Psoas muscle (tissue), 8 donors: ENCODE measurements at places on chromosomes 12 and 14.

DNA sequence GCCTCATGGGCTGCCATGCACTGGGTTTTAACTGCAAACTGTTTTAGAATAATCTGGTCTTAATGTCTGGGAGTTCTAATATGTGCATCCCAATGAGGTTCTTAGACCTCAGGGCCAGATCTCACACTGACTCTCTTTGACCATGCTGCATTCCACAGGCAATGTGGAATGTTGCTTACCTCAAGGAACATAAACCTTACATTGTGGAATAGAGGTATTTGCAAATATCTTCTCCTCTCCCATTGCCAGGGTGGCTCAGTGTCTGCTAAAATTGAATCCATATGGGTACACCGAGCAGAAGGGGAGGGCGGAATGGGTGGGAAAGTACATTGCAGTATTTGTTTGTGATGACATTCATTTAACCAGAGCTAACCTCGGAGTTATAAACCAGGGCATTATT lies 78.6 kb downstream of the CHST11 start:
- DNase-seq = no peak

DNA sequence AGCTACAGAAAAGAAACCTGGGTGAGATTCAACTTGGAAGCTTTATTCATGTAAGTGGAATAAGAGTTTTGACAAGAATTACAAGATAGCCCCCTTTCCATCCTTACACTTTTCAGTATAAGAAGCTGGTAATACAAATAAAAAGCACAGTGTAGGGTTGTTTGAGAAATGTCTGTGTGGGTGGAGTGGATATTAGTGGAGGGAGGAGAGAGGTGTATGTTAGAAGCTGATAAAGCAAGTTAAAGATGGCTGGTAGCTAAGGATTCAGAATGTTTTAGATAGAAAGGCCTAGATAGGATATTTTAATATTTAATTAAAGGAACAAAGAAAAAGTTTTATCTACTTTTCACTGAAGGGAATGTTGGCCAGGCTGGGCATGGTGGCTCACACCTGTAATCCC lies 12.5 kb downstream of the CFAP54 start:
- DNase-seq = no peak

GRCh38 chr12:63942464-63943241 lies 98.2 kb downstream of the SRGAP1 start:
- no peak for DNase-seq

GRCh38 chr12:57462912-57463253 lies 3.3 kb downstream of the GLI1 start:
- no peak for DNase-seq

DNA sequence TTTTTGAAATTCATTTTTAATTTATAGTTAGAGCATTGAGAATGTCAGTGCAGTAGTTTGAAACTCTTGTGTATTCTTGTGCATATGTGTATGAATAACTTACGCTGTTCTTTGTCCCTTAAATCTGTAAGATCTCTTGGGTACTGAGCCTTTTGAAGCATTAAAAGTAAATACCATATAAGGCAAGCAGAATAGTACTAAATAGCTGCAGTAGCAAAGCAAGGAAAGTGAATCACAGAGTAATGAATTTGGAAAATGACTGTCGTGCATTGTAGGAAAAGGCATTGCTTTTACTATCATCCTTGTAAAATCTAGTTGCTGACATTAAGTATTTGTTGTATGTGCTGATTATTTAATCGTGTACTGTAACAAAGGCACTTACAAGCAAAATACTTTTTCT lies 12.1 kb downstream of the CNOT2 start:
- no peak for DNase-seq

DNA sequence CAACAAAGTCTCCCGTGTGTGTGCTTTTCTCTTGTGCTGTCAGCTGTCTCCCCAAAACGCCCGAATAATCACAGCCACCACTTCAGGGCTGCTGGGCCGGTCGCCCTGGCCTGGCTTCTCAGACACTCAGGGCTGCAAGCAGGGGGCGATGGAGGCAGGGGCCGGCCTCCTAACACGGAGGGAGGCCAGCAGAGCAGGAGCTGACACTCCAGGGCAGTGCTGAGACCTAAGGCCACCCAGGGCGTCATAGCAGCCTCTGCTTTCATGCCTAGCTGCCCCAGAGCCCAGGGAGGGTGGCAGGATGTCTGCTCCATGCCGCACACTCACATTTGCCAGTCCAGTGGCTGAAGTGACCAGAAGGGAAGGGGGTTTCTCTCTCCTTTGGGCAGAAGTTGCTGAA lies 25.6 kb downstream of the STX2 start:
- no peak for DNase-seq

DNA sequence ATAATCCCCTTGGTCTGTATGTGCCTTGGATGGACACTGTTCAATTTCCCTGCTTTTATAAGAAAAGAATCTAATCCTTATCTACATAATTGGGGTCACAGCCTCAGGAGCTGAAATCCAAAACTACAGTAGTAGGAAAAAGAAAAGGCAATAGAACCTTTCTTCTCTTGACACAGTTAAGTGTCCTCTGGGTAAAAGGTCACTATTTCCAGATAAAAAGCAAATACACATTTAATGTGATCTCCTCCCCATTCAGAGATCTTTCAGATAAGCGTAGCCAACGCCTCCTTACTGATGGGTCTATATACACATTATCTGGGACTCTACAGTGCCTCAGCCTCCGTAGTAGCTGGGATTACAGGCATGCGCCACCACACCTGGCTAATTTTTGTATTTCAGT lies 73.4 kb downstream of the CLIP1 start:
- DNase-seq = no peak
